ENCODE measurements at places on chromosomes 1 and 21. TPM values are rescaled to one million over a fixed set of nuclear protein-coding genes. Genes with fewer than 3 reads are reported as not detected.

DNA sequence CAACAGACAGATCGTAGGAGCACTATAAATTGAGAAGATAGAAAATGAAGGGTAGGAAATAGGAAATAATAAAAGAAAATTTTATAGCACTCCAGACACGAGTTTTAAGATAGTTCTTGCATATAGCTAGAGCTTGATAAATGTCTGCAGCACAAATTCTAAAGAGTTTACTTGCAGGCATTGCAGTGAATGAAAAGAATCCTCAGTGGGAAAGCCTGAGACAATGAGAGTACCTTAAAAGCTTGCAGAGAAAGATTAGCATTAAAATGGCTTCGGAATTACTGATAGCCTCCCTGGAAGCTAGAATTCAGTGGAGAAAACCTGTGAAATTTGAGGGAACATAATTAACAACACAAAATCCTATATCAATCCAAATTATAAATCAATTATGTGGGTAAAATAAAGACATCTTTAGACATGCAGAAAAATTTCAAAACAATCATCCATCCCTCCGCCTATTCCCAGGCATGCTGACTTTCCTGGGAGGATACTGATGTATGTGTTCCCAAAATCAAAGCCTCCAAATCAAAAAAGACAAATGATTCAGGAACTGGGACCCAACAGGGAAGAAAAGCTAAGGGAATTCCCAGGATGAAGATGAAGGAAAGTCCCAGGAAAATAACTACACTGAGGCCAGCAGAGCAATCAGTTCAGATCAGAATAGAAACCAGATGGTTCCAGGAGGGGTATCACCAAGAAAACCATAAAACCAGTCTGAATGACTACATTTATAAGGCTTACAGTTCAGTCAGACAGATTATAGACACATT is 305.9 kb upstream of the USP25 start:
- DNase-seq: no peak

GRCh38 chr1:151939779-151940178 is 30.5 kb upstream of the THEM4 start:
- DNase-seq: no peak

DNA sequence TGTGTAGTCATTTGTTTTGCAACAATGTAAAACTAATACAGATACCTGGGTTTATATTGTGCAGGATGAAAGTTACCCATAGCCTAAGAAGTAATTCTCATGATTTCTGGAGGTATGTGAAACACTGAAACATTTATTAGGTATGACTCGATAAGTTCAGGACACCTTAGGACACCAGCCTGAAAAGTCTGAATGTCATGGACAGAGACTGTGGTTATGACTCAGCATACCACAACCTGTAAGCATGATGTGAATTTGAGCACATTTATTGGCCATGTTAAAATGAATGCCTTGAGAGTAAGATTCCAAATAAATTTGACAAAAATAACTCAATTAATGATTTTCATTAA is 1471.7 kb upstream of the B3GALT2 start:
- no peak for DNase-seq

The CELA2B gene
- 0.66 TPM for polyA plus RNA-seq

The HCRTR1 gene
- 0.16 TPM for polyA plus RNA-seq

The CLCA4 gene
- polyA plus RNA-seq: not detected

DNA sequence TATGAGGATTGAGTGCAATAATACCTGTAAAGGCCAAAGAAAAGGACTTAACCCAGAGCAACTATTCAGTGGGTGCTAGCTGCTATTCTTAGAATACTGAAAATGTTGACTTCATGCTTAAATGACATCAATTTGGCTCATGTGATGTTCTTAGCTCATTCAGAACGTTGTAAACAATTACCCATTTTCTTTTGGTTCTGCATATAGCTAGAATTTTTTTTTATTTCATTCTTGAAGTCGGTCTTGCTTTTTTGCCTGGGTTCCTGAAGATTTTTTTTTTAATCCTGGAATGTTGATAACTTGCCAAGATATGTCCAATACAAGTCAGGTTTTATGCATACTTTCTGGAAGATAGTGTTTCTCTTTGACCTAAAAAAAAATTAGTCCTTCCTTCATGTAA is 772.0 kb downstream of the LTN1 start:
- no peak for DNase-seq

- DNase-seq: no peak
These were observed 2.2 kb downstream of the PADI4 start for GRCh38 chr1:17310068-17310640.

The ZNF326 gene
- polyA plus RNA-seq: 73.1 TPM

- peak; percentile 21 for DNase-seq
These were observed 20.9 kb downstream of the UQCRHL start for GRCh38 chr1:15786581-15786980.

GRCh38 chr1:25683731-25684130 is 67.1 kb downstream of the MAN1C1 start:
- DNase-seq: no peak

DNA sequence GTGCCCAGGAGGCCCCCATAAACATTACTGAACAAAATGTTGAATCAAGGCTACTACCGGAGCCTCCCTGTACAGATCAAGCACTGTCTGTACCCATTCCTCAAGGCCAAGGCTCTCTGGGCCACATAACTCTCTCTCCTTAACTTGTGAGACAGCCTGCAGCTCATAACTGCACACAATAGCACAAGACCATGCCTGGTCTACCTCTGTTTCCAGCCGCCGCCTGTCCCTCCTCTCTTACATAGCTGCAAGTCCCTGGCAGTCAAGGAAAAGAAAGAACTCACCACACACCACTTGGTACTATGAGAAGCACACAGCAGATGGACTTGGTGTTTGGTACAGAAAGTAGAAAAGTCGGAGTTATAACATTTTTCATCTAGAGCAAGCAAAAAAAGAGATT is 91.1 kb downstream of the SSBP3 start:
- DNase-seq: no peak

The ADAMTS5 gene
- 7.9 TPM for polyA plus RNA-seq

The CYYR1 gene
- polyA plus RNA-seq: 88.0 TPM

Measured in left lung (tissue), 14 donors.